Lung (tissue), 17 donors: ENCODE measurements at places on chromosomes 1 and 21.
A peak's percentile ranks its signal among the peaks of the same experiment; 100 is the strongest.

DNA sequence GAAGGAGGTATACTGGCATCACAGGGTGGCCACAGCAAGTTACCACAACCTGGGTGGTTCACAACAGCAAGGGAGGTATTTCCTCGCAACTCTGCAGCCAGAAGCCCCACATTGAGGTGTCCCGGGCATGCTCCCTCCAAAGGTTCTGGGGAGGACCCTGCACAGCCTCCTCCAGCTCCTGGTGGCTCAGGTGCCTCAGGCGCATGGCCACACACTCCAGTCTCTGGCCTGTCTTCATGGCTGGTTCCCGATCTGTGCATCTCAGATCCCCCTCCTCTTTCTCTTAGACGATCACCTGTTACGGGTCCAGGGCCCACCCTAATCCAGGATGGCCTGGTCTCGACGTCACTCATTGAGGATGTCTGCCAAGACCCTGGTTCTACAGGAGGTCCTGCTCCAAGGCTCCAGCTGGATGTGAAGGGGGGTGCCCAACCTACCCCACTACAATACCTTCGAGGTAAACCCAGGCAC is 6.7 kb upstream of the ARF1 start:
- no peak for DNase-seq

DNA sequence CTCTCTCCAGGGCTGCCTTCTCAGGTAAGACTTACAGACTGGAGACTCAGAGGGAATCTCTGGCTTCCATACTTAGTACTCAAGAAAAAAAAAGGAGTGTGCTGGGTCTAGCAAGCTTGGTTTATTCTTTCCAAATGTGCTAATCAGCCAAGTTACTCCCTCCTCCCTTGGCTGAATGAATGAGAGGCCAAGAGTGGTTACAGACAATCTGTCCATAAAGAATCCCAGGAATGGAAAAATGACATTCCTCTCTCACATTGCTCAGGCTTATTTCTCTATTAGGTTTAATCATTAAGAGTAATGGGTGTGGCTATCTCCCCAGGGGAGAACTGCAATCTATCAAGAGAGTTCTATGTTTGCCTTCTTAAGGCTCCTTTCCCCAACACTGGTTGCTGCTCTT is 547.3 kb upstream of the PLXNA2 start:
- no peak for DNase-seq

- no peak for DNase-seq
Observed at GRCh38 chr1:242824435-242824834, 299.9 kb upstream of the PLD5 start.

DNA sequence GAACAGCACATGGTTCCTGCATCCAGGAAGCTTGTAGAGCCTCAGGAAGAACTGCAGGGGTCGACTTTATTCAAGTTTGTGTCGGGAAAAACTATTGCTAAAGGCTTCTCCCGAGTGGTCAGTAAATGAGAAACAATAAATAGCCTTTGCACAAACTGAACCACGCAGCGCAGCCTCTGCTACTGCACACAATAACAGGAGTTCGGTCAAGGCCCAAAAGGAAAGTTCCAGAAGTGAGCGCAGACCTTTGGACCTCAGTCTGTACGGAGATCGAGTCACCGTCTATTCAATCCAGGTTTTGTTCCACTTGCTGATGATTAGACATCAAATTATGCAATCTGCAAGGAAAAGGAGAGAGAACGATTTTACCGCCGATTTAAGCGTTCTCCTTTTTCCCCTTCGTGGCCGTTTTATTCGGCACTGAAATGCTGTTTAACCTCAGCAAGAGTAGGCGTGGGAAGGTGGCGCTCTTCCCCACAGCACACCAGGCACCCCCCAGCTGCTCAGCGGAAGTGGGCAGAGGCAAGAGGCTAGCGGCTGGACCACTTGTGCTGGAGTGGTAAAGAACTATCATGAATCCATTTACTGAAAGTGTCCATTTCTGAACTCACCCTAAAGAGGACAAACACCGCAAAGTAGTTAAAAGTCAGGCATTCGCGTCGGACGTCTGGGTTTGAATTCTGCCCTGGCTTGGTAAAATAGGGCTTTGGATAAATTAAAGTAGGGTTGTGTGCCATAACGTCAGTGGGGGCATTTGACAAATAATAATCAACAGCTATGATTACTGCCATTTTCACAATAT is 6.1 kb upstream of the LHX8 start:
- DNase-seq, result no peak

DNA sequence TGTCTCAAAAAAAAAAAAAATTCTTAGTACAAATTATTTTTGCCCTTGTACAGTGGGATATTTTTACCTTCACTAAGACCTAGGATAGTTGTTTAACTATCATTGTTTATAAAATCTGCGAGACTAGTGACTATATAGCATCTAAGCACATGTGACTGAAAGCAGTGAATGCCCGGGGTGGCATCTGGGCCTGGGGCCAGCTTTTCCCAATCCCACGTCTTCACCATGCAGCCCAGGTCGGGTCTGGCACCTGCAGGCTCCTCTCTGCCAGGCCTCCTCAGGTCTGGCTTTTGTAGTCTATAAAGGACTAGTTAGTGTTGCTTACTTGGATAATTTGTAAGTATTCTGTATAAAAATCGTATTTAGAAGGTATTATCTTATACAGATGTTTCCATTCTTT is 40.8 kb downstream of the CBS start:
- no peak for DNase-seq

- no peak for DNase-seq
Observed at GRCh38 chr1:225484657-225485214, 56.9 kb upstream of the LBR start.

GRCh38 chr1:67939186-67939743 is 106.0 kb upstream of the GNG12 start:
- peak; percentile 35 for DNase-seq

DNA sequence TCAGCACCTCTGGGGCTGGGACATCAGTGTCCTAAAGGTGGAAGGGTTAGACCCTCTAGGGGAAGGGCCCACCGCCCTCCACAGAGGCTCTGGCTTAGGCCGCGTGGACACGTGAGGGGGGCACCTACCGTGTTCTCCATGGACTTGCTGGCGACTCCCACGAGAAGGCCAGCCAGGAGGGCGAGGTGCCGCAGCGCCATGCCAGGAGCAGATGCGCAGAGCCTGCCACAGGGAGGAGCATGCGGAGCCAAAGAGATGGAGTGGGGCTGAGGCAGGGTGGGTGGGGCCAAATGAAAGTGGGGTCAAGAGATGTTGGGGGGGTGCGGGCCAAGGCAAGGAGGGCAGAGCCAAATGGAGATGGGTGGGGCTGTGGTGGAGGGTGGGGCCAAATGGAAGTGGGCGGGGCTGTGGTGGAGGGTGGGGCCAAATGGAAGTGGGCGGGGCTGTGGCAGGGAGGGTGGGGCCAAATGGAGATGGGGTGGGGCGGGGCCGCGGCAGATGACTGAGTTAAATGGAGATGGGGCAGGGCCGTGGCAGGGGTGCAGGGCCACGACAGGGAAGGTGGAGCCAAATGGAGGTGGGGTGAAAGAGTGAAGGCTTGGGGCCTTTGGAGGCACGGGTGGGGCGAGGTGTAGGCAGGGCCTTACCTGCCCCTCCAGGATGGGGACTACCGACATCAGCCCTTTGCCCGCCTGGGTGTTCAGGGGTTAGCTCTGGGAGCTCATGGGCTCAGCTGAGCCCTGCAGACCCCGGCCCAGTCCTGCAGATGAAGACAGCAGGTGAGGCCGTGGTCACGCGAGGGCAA is 17.4 kb upstream of the RNF223 start:
- DNase-seq, result peak; percentile 9

DNA sequence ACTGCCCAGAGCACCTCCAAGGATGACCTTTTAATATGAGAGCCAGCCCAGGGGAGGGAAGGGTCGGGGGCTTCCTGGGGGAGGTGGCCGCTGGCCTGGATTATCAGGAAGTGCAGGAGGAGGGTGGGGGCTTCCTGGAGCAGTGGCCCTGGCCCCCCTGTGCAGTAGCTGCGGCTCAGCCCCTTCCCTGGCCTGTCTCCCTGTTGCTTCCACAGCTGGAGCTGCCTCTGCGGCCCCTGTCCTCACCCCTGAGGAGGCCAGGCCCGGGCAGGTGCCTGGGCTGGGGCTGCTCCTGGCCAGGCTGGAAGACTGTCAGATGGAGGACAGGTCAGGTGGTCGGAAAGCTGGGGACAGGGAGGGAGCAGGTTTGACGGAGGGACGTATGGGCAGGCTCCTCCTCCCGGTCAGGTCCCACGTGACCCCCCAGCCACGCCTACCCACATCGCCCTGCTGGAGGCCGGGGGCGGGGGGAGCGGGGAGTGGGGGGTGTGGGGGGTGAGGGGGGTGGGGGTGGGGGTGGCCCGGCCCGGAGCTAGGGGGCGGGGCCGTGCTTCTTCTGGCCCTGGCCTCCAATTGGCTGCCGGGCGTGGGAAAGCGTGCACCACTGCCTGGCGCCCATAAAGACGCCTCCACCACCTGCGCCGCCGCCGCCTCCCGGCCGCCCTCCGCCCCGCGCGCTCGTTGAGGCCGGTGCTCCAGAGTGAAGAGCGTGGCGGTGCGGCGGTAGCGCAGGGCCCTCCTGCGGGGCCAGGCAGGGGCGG is 10.2 kb upstream of the TNFRSF14 start:
- DNase-seq, result peak; percentile 86

GRCh38 chr1:231020816-231021215 is 19.2 kb downstream of the FAM89A start:
- DNase-seq, result peak; percentile 40

DNA sequence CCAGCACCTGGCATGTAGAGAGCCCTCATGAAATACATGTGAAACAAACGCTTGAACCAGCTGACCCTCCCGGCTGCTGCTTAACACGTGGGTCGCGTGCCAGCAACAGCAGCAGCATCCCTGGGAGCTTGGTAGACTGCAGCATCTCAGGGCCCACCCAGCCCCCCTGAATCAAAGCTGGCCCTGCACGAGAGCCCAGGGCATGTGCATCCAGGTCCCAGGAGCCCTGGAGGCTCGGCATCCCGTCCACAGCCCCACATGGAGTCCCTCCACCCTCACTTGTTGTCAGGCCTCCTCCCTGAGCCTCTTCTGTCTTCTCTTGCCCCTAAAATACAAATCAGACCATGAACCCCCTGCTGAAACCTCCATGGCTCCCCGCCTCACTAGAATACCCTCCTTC is 123.1 kb downstream of the MATN1 start:
- DNase-seq, result no peak

GRCh38 chr1:2802421-2802961 is 998 bp upstream of the TTC34 start:
- no peak for DNase-seq

- DNase-seq, result no peak
Observed at GRCh38 chr1:27000817-27001460, 7.4 kb downstream of the TRNP1 start.

DNA sequence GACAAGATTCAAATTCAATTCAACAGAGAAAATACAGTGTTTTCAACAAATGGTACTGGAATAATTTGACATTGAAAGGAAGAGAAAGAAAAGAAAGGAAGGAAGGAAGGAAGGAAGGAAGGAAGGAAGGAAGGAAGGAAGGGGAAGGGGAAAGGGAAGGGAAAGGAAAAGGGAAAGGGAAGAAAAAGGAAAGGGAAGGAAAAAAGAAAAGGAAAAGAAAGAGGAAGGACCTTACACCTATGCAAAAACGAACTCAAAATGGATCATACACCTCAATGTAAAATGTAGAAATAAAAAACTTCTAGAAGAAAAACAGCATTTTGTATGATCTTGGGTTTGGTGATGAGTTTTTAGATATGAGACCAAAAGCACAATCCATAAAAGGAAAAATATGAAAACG is 19.9 kb upstream of the NMNAT2 start:
- DNase-seq, result no peak

DNA sequence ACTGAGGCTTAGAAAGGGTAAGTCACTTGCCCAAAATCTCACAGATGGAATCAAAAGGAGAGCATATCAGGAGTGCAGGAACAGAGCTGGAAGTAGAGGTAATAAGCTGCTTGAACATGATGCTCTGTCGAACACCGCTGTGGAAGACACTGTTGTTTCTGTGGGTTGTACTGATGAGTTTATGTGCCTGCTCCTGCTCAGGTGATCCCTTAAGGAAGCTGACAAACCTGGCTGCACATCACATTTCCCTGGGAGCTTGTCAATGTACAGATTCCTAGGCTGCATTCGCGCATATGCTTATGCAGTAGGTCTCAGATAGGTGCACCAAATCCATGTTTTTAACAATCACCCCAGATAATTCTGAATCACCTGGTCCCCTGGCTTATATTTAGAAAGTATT is 79.7 kb downstream of the ZNF326 start:
- DNase-seq, result no peak

DNA sequence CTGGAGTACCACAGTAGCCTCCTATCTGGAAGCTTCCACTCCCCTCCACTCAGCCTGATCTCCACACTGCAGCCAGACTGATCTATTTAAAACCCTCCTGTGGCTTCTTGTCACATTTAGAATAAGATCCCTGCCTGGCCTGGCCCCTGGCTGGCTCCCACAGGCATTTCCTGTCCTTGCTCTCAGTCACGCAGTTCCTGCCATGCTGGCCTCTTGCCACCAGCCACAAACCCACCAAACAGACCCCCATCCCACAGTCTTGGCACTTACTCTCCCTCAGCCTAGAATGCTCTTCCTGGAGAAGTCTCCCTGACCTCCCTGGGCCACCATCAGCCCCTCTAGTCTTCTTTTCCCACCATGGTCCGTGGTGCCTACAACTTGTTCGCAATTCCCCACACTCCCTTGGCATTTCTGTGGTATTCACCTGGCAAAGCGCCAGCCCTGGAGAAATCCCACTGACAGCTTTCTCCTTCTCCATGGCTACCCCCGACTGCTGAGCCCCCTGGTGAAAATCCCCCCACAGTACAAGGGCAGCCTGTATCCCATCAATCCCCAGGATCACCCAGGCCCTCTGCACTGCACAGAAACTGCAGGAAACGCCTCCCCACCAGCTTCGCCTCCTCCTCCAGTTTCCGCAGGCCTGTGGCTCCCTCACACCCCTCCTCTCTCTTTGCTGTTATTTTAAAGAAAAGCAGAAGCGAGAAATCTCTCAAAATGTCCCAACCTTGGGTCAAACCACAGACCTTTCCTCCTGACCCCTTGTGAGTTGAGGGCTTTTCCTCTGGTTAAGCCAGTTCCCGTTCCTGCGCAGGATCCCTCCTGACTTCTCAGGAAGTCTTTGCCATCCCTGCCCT is 94.5 kb downstream of the SYT2 start:
- DNase-seq, result peak; percentile 55

GRCh38 chr1:11417162-11417561 is 61.8 kb upstream of the DISP3 start:
- peak; percentile 18 for DNase-seq

GRCh38 chr1:67790201-67790692 is 43.0 kb downstream of the GNG12 start:
- DNase-seq, result no peak
